ENCODE measurements at places on chromosomes 7 and 10. TPM values are rescaled to one million over a fixed set of nuclear protein-coding genes. Genes with fewer than 3 reads are reported as not detected.

- no peak for DNase-seq
Observed at GRCh38 chr7:80450621-80451308, 61.1 kb downstream of the GNAT3 start.

GRCh38 chr10:78685466-78686103 lies 383.2 kb upstream of the ZMIZ1 start:
- no peak for DNase-seq

DNA sequence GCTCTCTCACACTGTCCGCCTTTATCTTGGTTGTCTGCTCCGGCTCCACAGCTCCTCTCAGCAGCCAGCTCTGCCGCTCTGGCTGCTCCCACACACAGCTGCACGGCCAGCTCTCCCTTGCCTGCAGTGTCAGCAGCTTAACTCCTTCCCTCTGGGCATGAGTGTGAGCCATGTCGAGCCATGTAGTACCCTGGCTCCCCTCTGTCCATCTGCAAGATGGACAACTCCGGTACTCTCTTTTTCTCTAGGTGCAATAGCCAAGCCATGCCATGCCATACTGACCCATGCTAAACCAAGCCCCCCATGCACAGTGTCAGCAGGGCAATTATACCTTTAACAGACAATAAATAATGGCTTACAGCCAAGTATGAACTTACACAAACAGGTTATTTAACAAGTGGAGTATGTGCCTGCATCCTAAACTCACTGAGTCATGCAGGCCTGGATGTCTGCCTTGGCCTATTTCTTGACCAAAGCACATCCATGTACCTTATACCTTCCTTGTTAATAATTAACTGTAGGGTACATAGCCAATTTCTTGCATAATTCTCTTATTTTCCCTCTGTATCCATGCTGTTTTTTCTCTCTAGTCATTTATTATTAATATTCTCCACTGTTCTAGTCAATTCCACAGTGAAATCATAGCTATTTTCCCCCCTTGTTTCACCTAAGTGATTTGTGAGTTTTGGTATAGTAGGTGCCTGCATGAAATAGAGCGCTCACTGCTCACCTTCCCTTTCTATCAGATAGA lies 170.9 kb downstream of the CDK14 start:
- DNase-seq = no peak

- DNase-seq = peak; percentile 70
Observed at GRCh38 chr7:75638594-75639070, 100.1 kb downstream of the HIP1 start.

DNA sequence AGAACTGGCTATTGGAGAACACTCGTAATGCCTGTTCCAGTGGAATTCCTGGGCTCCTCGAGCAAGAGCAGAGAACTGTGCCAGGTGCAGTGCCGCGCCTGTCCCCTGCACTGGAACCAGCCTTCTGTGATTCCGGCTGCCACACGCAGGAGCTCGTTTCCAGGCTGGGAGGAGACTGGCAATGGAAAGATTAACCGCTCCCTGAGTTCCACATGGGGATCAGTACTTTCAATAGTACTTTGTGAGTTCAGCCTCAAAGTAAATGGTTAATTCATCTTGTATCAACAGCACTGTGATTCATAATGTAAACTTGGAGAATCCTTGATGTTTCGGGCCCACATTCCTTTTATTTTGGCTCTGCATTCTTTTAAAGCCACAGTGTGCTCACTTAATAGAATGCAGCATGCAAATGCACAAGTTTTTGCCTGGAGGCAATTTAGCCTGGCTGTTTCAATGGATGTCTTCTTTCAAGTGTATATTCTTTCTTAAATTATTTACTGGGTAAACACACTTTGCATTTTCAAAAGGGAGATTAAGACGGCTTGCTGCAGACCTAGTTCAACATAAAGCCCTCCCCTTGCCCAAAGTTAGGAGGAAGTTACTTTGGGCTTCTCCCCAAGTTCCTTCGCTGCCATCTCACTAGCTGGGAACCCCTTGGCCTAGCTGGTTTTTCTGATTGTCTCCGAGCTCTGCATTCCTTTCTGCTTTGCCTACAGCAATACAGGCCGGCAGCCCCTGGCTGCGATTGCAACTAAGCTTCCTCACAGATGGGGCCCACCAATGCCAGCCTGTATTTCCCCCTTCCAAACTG lies 138.1 kb upstream of the TCF7L2 start:
- peak; percentile 54 for DNase-seq

DNA sequence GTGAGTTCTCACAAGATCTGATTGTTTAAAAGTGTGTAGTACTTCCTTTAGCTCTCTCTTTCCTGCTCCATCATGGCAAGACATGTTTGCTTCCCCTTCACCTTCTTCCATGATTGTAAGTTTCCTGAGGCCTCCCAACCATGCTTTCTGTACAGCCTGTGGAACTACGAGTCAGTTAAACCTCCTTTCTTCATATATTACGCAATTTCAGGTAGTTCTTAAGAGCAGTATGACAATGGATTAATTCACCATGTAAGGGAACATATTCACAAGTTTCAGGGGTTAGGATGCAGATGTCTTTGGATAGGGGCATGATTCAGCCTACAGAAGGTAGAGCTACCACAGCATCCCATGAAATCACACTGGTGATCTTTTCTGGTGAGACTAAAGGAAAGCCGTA lies 174.7 kb downstream of the GPR158 start:
- DNase-seq = no peak

DNA sequence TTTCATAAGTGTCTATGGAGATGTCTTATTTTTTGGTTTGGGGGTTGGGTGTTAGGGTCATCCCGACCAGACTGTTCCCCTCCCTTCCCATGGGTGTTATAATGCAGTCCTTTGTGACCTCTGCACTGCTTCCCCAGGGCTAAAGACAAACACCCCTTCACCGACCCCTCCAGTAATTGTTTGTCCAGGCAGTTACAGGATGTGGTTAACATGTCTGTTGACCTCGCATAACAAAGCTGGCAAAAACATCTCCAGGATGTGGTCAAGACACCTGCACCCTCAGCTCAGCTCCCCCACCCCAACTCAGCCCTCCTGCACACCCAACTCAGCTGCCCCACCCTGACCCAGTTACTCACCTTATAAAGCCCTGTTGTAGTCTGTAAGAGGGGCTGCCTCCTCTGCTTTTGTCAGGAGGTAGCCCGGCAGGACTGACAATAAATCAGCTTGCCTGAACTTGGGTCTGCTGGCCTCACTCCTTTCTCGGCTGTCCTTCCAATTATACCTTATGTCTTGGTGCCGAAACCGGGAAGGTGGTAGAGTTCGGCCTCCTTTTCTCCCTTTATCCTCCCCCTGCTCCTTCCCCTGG lies 102.2 kb downstream of the ZNF92 start:
- DNase-seq = no peak

- no peak for DNase-seq
Observed at GRCh38 chr7:123004931-123005330, 9.4 kb upstream of the TAS2R16 start.

Gene CDHR1
- 5.0 TPM for total RNA-seq

Gene PRTFDC1
- 4.8 TPM for total RNA-seq

Gene GPC2
- 63.0 TPM for total RNA-seq

Gene CFAP43
- total RNA-seq = 0.69 TPM

Gene CFAP70
- 0.31 TPM for total RNA-seq

Gene SPDYE8
- not detected for total RNA-seq
